ENCODE measurements at places on chromosomes 6 and 20. TPM values are rescaled to one million over a fixed set of nuclear protein-coding genes. Genes with fewer than 3 reads are reported as not detected.

- H3K27ac ChIP-seq, result peak within 1 kb of the TSS; percentile 41
- no peaks in the 10 kb centered on the region for H3K27me3 ChIP-seq
- H3K4me1 ChIP-seq, result no peaks in the 10 kb centered on the region
- no peaks in the 10 kb centered on the region for H3K36me3 ChIP-seq
- peak within 1 kb of the TSS; percentile 40 for H3K4me3 ChIP-seq
- DNase-seq, result peak; percentile 13
Measured at GRCh38 chr6:169253337-169254238, at the start of gene THBS2. TSS of gene THBS2 (minus strand) at chr6:169253846. CDS start at chr6:169250784, 3,062 bp downstream.

DNA sequence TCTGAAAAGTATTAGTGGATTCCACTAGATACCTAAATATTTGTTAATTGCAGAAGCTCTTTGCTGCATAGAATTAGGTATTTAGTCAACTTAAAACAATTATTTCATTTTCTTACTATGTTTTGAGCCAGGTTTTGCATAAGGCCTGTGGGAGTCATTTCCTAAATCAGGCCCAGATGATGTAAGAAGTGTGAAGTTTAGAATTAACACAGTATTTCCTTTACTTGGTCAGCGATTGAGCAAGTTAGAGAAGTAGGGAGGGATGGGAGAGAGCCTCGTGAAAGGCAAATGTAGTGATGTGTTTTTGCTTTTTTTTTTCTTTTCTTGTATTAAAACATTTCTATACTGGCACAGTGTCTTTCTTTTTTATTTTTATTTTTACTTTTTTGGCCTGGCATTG is 711.1 kb downstream of the HDGFL1 start:
- no peak for DNase-seq
- no peak overlapping the region for H3K4me3 ChIP-seq
- no peaks in the 10 kb centered on the region for H3K4me1 ChIP-seq
- no peaks in the 10 kb centered on the region for H3K36me3 ChIP-seq

GRCh38 chr20:45073221-45073620 is 27.7 kb downstream of the KCNS1 start:
- no peaks in the 10 kb centered on the region for H3K27me3 ChIP-seq
- H3K4me3 ChIP-seq, result no peak overlapping the region
- no peaks in the 10 kb centered on the region for H3K4me1 ChIP-seq
- H3K27ac ChIP-seq, result no peak overlapping the region
- H3K36me3 ChIP-seq, result peaks cover 19% of the 10 kb centered on the region

DNA sequence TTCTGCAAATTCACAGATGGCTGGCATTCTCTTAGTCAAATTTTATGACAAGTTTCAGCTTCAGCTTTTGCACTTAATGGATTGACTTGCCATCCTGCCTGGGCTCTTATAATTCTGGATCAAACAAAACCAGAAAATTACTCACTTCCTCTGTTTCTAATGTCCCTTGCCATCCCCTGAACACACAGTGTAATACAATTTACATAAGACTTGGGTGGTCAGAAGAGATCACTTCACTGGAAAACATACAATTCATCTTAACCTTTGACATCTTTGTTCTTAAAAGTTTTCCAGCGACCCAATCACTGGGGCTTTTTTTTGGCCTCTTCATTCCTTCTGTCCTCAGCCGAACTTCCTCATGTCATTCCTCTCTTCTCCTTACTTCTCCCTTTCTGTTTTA is 199.0 kb downstream of the ARHGAP18 start:
- H3K4me3 ChIP-seq, result no peak overlapping the region
- H3K27me3 ChIP-seq, result no peaks in the 10 kb centered on the region
- no peak overlapping the region for H3K27ac ChIP-seq
- H3K4me1 ChIP-seq, result no peaks in the 10 kb centered on the region

- H3K27me3 ChIP-seq, result no peaks in the 10 kb centered on the region
- no peaks in the 10 kb centered on the region for H3K4me1 ChIP-seq
- no peak for DNase-seq
- no peak overlapping the region for H3K27ac ChIP-seq
Measured at GRCh38 chr6:99145738-99146137, 198.0 kb upstream of the FBXL4 start.

DNA sequence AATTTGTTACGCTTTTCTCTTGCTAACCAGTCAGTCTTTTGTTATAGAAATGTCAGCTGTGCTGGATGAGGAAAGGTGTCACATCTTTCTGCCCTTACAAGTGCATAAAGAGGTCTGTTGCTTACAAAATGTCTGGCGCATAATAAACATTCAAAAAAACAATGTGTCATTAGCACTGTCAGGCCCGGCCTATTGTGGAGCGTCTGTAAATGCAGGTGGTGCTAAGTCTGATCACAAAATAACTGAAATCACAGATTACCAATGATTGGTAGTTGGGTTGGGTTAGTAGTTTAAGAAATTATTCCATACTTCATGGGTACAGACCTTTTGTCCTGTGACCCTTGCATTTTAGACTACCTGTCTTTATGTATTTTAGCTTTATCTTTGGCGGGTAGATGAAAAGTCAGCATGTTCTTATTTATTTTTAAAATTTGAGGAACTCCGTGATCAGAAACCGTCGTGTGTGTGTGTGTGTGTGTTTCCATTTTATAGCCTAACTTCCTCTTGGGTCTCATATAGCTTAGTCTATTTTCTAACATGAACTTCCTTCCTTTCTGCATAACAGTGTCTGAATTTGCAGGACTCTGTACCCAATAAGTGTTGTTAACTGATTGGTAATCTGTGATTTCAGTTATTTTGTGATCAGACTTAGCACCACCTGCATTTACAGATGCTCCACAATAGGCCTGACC is 88.1 kb upstream of the IFNGR1 start:
- H3K27ac ChIP-seq, result no peak overlapping the region
- no peak overlapping the region for H3K4me3 ChIP-seq
- no peak for DNase-seq
- H3K27me3 ChIP-seq, result no peaks in the 10 kb centered on the region
- H3K4me1 ChIP-seq, result no peaks in the 10 kb centered on the region

GRCh38 chr6:39910744-39911143 is 23.5 kb downstream of the MOCS1 start:
- no peaks in the 10 kb centered on the region for H3K4me1 ChIP-seq
- H3K4me3 ChIP-seq, result no peak overlapping the region
- H3K27ac ChIP-seq, result no peak overlapping the region

DNA sequence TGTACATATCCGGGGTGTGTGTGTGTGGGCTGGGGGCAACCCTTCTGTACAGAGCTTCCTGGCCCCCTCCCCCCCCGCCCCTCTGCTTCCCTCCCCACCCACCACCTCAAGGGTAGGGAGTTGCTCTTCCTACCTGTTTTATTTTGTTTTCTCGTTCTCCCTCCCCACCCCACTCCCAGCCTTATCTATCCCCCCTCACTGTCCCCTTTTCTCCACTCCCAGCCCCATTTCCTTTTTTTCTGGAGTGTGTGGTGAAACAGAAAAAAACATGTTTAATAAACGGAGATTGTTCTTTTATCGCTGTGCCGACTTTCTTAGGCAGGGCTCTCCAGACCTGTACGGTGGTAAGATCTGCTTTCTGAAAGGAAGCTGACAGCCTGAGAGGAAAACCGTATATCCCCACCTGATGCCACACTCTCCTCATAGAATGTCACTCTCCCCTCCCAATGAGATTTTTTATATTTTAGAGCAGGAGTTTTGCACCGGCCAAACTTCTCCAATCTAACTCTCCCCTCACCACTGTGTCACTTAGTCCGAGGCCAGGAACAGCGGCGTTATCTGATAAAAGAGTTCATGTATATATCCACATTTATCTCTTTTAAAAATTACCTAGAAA is 875 bp upstream of the ZBTB9 start:
- no peaks in the 10 kb centered on the region for H3K36me3 ChIP-seq
- peak overlapping the region; percentile 41 for H3K27ac ChIP-seq
- peak overlapping the region; percentile 71 for H3K4me3 ChIP-seq
- no peak for DNase-seq
- peaks cover 10% of the 10 kb centered on the region for H3K4me1 ChIP-seq
- no peaks in the 10 kb centered on the region for H3K27me3 ChIP-seq

DNA sequence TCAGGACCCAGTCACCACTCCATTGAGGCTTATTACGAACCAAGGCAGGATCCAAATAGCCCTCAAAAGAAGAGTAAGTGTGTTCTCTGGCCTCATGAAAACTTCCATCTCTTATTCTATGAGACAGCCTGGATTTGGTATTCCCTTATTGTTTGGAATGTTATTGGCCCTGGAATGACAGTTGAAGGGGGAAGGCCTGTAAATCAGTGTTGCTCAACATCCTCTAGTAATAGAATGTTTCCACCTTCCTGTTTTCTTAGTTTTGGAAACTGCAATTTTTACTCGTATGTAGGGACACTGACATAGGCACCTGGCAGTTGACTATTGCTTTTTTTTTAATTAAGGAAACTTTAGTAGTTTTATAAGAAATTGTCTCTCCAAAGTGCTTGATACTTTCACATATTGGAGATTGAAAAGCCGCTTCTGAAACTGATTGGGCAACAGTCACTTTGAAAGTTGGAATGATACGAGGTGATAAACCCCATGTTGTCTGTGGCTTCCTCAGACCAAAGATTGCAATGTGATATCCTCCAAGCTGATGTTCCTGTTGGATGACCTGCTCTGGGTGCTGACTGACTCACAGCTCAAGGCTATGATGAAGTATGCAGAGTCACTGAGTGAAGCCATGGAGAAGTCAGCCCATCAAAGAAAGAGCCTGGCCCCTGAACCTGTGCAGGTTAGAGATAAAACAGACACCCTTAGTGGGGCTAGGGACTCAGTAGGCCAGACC is 43.1 kb downstream of the BLTP3A start:
- H3K27me3 ChIP-seq, result no peaks in the 10 kb centered on the region
- H3K27ac ChIP-seq, result no peak overlapping the region
- no peak for DNase-seq
- no peaks in the 10 kb centered on the region for H3K4me1 ChIP-seq
- peaks cover 40% of the 10 kb centered on the region for H3K36me3 ChIP-seq
- H3K4me3 ChIP-seq, result no peak overlapping the region

DNA sequence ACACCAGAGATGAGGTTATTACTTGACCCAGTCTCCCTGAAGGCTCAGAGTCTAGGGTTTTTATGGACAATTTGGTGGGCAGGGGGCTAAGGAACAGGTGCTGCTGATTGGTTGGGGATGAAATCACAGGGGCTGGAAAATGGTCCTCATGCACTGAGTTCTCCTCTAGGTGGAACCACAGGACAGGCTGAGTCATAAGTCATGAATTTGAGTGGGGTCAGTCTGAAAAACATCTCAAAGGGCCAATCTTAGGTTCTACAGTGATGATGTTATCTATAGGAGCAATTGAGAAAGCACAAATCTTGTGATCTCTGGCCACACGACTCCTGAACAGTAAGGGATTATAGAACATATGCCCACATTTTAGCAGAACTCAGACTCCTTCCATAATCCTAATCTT is 5.9 kb upstream of the MRS2 start:
- no peaks in the 10 kb centered on the region for H3K36me3 ChIP-seq
- H3K4me3 ChIP-seq, result no peak overlapping the region
- no peak for DNase-seq
- H3K4me1 ChIP-seq, result no peaks in the 10 kb centered on the region

- no peaks in the 10 kb centered on the region for H3K36me3 ChIP-seq
- no peak overlapping the region for H3K4me3 ChIP-seq
- no peaks in the 10 kb centered on the region for H3K4me1 ChIP-seq
- H3K27me3 ChIP-seq, result no peaks in the 10 kb centered on the region
- H3K27ac ChIP-seq, result no peak overlapping the region
Measured at GRCh38 chr6:153048631-153049030, 46.1 kb upstream of the MTRF1L start.

GRCh38 chr6:169469028-169469427 is 215.4 kb upstream of the THBS2 start:
- H3K27ac ChIP-seq, result no peak overlapping the region
- H3K4me3 ChIP-seq, result no peak overlapping the region

- H3K36me3 ChIP-seq, result no peaks in the 10 kb centered on the region
- H3K27me3 ChIP-seq, result no peaks in the 10 kb centered on the region
- no peak for DNase-seq
- no peak overlapping the region for H3K27ac ChIP-seq
- no peaks in the 10 kb centered on the region for H3K4me1 ChIP-seq
Measured at GRCh38 chr6:21893793-21894192, 300.2 kb downstream of the SOX4 start.

DNA sequence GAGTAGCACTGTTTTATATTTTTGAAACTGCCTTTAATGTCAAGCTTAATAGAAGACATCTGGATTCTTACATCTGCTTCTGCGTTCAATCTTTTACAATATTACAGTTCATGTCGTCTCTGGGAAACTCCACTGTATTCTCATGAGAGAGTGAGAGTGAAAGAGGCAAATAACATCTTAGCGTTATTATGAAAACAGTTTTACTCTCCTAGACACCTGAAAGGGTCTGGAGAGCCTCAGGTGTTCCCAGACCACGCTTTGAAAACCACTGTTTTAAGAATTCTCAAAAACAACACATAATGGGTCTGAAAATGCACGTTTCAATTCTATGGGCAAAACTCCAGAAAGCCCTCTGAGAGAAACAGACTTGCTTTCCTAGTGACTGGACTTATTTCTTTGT is 63.3 kb downstream of the ARHGAP18 start:
- no peak overlapping the region for H3K27ac ChIP-seq
- H3K27me3 ChIP-seq, result no peaks in the 10 kb centered on the region
- no peaks in the 10 kb centered on the region for H3K4me1 ChIP-seq
- no peaks in the 10 kb centered on the region for H3K36me3 ChIP-seq
- H3K4me3 ChIP-seq, result no peak overlapping the region
- DNase-seq, result no peak

- no peaks in the 10 kb centered on the region for H3K4me1 ChIP-seq
- DNase-seq, result peak; percentile 75
- H3K27me3 ChIP-seq, result no peaks in the 10 kb centered on the region
- no peak overlapping the region for H3K4me3 ChIP-seq
- H3K27ac ChIP-seq, result peak overlapping the region; percentile 30
- H3K36me3 ChIP-seq, result peaks cover 6% of the 10 kb centered on the region
Measured at GRCh38 chr6:138454981-138455706, 44.1 kb downstream of the NHSL1 start.

Gene CRISP3
- 0.06 TPM for polyA plus RNA-seq

Gene DLK2
- not detected for polyA plus RNA-seq

Gene RAB5IF
- 127 TPM for polyA plus RNA-seq

Measured in small intestine (tissue), 16 donors.